DMS 273 treated with DMSO at 0.1 percent for 48 hours (cell line): ENCODE measurements at places on chromosomes 4 and X.
A peak's percentile ranks its signal among the peaks of the same experiment; 100 is the strongest.

GRCh38 chr4:17817027-17817426 is 6.2 kb downstream of the NCAPG start:
- no peak for DNase-seq

GRCh38 chr4:163087805-163088204 is 78.9 kb downstream of the NAF1 start:
- no peak for DNase-seq

DNA sequence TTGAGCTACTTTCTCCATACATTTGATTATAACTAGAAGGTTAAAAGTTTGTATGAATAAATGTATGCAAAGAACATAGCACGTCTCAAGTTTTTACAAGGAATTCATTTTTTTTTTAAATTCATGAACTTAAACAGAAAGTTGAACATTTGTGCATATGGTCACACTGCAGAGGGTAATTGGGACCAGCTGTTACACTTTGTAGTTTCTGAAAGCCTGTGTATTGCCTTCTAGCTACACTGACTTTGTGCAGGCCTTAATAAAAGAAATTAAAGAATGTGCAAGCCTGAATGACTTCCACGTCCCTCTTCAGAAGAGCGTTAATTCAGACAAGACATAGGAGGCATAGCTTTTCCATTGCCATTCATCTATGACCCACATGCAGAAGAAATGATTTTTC is 153.1 kb upstream of the PCDH18 start:
- DNase-seq, result peak; percentile 58

DNA sequence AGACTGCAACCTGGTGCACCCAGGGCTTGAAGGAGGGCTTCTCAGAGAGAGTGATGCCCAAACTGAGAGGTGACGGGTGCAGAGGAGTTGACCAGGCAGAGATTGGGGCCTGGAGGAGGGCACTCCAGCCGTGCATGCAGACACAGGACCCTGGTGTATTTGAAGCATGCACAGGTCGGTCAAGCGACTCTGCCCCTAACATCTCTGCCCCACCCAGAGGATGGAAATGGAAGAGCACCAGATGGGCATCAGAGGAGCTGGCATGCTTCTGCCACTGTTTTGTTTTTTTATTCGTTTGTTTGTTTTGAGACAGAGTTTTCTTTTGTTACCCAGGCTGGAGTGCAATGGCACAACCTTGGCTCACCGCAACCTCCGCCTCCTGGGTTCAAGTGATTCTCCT is 320.9 kb downstream of the EVC2 start:
- DNase-seq, result no peak

GRCh38 chr4:82473621-82474164 is 43.3 kb downstream of the ENOPH1 start:
- DNase-seq, result no peak

DNA sequence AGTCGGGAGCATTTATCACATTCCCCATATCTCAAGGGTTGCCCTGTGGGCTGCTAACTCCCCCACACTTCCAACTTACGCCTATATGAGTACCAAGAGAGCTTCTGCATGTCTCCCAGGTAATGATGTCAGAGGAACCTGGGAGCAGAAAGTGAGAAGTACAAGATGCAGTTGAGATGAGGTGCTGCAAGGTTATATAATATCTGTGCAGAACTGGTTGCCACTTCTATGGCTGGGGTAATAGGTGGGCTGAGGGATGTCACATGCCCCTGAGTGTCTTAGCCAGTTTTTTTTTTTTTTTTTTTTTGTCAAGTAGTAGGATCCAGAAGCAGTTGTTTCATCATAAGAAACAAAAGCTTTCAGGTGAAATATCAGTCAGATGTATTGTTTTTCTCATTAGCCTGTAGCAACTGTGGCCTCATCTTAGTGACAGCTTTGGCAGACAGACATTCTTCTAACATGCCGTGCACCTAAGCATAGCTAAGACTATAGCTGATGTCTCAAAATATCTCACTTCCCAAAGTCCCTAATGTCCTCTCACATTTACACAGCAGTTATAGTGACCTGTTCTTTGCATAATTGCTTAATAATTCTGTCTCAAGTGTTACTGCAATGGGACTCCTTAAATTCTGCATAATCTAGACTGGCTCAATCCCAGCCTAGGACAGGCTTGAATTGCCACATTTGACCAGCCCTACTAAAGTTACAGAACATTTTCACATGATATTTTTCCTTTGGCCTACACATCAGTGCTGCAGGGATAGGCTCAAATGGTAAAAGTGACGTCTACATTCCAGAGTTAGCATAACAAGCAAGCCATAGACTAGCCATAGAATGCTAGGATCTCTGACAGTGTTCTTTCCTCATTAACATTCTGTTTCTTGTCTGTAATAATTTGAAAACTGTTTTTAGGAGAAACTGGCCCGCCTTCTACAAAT is 17.9 kb upstream of the MAOB start:
- DNase-seq, result no peak

DNA sequence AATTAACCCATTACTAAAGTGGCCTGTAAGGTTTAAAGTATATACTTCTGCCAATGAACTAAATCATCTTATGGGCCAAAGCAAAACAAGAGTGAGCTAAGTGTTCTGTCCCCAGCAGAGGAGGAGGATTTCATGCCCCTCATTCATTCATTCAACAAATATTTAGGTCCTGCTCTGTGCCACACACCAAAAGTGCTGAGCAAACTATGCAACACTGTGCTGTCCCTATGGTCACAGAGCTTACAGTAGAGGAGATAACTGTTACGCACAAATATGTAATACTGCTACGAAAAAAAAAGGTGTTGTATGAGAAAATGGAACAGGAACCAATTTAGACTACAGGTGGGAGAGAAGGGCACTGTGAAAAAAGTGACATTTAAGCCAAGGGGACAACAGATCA is 1.7 kb downstream of the SH3KBP1 start:
- DNase-seq, result no peak

DNA sequence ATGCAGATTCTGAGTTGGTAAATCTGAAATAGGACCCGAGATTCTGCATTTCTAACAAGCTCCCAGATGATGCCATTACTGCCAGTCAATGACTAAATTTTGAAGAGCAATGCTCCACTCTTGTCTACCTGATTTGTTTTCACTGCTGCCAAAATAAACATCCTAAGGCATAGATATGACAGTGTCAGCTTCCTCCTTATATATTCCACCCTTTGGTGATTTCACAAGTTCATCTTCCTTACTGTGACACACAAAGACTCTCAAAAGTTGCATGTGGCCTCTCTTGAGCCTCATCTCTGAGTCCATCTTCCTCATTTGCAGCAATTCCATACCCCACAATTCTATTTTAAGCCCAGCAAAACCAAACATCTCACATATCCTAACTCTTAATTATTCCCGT is 110.9 kb downstream of the FBXW7 start:
- DNase-seq, result no peak

- no peak for DNase-seq
Observed at GRCh38 chr4:155546451-155546850, 120.2 kb upstream of the GUCY1A1 start.

DNA sequence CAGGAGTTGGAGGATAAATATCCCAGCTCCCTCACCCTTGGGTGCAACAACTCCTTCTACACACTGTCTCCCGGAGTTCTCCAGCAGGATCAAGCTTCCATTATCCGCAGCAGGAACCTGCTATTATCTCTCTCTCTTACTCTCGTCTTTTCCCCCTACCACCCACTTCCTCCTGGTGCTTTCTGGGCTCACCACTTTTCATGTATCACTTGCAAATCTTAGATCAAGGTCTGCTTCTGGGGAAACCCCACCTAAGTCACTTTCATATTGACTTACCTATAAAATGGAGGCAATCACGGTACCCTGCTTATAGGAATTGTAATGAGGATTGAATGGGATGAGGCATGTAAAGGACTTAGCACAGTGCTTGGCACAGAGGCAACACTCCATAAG is 589.5 kb downstream of the BCOR start:
- DNase-seq, result no peak

GRCh38 chrX:30521440-30522182 is 56.0 kb downstream of the TASL start:
- no peak for DNase-seq

DNA sequence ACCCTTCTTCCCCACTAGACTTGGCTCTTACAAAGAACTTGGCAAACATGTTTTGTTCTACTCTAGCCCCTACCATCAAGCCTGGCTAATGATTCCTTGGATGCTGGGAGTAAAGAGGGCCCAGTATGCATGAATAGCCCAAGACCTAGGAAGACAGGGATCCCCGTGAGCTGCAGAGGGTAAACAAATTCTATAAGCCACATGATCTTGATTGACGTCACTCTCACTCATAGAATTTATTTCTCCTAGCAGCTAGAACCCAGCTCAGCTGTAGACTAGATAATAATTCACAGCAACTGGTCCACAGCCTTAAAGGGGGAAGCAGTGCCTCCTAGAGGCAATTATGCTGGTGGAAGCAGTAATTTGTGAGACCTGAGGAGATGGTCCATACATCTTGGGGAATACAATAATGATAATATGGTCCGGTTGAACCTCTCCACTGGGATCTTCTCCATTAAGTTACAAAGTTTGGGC is 16.1 kb upstream of the USO1 start:
- DNase-seq, result no peak
